ENCODE measurements at places on chromosomes 13 and 19.
A peak's percentile ranks its signal among the peaks of the same experiment; 100 is the strongest.

DNA sequence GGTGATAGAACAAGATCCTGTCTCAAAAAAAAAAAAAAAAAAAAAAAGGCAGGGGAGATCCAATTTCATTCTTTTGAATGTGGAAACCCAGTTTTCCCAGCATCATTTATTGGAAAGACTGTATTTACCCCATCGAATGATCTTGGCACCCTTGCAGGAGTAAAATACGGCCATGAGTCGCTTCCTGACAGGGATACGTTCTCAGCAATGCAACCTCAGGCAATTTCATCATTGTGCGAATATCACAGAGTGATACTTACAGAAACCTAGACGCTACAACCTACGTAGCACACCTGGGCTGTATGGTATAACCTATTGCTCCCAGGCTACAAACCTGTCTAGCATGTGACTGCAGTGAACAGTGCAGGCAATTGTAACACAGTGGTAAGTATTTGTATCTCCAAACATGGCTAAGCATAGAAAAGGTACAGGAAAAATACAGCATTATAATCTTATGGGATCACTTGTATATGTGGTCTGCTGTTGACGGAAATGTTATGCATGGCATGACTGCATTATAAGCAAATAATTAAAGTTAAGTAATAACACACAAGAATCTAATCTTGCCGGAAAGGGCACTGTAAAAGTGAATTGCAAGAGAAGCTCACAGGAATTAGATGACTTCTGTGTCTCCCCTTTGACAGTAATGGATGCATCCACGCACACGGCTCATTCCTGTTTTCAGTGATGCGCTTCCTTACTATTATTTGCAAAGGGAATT lies 24.1 kb downstream of the RFX2 start:
- no peak for DNase-seq

GRCh38 chr19:44792281-44792680 lies 14.6 kb downstream of the CBLC start:
- no peak for DNase-seq

GRCh38 chr13:87426742-87427141 lies 244.4 kb upstream of the SLITRK5 start:
- no peak for DNase-seq

DNA sequence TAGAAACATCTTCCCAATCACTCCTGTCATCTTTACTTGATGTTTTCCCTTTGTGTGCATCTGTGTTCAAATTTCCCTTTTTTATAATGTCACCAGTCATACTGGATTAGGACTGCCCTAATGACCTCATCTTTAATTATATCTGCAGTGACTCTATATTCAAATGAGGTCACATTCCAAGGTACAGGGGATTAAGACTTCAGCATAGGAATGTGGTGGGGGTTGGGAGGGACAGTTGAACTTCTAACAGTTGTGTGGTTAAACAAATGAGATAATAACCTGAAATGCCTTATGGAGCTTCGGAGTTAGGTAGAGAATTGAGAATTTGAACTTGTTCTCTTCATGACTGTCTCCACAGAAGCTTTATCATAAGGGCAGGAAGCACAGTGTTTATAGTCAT lies 23.0 kb downstream of the PAN3 start:
- no peak for DNase-seq

DNA sequence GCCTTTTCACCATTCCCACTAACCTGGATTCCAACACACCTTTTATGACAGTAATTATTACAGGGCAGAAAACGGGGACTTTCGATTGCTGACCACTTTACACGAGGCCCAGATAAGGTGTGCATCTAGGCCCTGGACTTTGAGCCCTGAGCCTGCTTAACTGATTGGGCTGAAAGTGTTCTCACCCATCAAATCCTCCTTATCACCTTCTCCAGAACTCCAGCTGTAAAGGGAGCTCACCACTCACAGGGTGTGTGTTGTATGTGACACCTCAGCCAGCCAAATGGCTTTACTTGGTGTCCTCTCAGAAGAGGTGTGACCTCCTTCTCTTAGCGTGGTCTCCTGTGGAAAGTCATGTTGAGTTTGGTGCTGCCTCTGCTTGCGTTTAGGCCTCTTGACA lies 36.5 kb downstream of the SIPA1L3 start:
- no peak for DNase-seq

DNA sequence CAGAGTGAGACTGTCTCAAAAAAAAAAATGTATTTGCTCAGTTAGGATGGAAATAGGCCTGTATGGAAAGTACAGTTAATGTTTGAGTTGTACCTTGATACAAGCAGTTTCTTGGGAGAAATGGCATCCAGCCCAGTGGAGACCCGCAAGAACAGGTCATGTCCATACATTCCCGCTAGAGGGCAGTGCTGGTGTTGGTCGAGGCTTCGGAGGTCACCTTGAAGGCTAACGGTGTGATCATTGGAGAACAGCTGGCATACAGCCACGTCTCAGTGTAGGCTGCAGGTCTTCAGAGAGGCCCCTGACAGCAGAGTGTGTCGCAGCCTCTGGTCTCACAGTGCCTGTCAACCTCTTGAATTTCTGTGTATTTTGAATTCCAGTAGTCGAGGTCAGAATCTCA lies 7.5 kb downstream of the ZNF610 start:
- DNase-seq, result no peak

DNA sequence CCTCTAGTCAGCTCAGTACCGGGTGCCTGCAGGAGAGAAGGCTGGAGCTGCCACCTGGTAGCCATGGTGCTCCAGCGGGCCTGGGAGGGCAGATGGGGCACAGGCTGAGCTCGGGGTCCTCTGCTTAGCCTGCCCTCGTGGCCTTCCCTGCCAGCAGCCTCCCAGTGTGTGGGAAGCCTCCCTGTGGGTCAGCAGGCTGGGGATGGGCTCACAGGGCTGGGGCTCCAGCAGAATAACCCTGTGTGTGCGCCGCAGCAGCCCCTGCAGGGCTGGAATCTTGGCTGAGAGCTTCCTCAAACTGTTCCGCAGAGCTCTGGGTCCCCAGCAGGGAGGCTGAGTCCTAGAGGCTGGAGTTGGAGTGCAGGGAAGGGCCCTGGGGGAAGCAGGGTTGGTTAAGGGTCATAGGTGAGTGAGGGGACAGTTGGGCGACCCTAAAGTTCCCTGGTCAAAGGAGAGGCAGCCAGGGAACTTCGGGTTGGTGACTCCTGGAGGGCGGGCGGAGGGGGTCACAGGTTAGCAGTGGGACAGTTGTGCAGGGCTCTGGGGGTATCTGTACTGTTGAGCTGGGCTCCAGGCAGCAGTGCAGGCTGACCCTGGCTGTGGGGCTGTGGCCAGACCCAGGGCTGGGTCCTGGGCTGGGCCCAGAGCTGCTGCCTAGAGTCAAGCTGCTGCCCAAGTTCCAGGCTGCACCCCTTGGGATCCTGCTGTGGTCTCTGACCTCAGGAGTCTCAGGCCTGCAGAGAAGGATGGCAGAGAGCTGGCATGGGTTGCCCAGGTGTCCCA lies 14.0 kb downstream of the ARHGAP33 start:
- DNase-seq, result no peak

- DNase-seq, result no peak
Measured at GRCh38 chr19:53962887-53963431, at the start of gene CACNG8. TSS of gene CACNG8 (plus strand) at chr19:53962937.

DNA sequence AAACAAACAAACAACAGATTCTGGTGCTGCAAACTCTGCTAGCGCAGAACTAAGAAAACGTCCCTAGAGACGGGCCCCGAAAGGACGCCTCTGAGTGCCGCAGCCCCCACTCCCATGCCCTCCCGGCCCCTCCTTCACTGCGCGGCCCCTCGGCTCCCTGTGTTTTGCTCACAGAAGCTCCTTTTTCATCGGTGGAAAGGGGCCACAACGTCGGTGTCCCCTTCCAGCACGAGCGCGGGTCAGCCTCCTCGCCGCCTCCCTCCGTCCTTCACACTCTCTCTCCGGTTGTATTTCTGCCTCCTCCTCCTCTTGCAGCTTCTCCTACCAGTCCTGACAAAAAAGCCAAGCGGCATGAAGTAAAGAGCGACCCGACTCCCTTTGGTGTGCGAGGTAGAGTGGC lies 14.8 kb upstream of the F7 start:
- no peak for DNase-seq

- DNase-seq, result no peak
Measured at GRCh38 chr19:31092274-31092673, 257.0 kb downstream of the TSHZ3 start.

GRCh38 chr19:35693835-35694599 lies 10.3 kb upstream of the ZBTB32 start:
- no peak for DNase-seq

- peak; percentile 88 for DNase-seq
Measured at GRCh38 chr13:37492741-37493514, 105.6 kb downstream of the POSTN start.

GRCh38 chr13:47110833-47111240 lies 214.0 kb upstream of the HTR2A start:
- DNase-seq, result no peak

DNA sequence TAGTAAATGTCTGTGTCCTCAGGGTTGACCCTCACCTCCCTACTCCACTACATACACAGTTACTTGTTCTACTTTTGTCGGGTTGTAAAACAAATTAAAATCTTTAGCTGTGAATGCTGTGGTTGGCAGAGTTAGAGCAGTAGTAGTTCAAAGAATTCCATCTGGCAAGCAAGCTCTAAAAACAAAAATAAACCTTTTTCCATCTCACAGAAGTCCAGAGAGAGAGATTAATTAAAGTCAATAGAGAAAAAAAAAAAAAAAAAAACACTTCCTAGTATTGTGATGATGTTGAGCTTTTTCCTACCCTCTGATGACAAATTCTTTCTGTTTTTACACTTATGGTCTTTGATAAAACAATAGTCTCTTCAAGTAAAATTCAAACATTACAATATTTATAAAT lies 338.4 kb downstream of the PCDH17 start:
- DNase-seq, result no peak

DNA sequence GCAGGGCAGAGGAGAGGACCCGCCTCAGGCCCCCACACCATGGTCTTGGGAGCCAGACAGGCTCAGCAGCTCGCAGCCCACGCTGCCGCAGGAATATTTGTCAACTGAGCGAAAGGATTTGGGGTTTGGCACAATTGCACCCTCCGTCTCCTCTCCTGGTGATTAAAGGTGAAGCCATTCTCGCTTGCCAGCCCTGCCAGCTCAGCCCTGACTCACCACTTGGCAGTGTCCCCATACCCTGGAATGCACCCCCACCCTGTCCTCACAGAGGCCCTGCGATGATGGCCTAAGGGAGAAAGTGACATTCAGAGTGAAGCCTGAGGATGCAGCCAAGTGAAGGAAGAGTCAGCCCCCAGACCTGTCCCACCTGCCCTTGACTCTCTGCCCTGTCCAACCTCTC lies 18.8 kb downstream of the CYTH2 start:
- DNase-seq, result peak; percentile 44

GRCh38 chr19:48469934-48470680 lies 938 bp downstream of the CYTH2 start:
- DNase-seq, result no peak

GRCh38 chr13:80688593-80688992 lies 347.7 kb upstream of the SPRY2 start:
- no peak for DNase-seq

DNA sequence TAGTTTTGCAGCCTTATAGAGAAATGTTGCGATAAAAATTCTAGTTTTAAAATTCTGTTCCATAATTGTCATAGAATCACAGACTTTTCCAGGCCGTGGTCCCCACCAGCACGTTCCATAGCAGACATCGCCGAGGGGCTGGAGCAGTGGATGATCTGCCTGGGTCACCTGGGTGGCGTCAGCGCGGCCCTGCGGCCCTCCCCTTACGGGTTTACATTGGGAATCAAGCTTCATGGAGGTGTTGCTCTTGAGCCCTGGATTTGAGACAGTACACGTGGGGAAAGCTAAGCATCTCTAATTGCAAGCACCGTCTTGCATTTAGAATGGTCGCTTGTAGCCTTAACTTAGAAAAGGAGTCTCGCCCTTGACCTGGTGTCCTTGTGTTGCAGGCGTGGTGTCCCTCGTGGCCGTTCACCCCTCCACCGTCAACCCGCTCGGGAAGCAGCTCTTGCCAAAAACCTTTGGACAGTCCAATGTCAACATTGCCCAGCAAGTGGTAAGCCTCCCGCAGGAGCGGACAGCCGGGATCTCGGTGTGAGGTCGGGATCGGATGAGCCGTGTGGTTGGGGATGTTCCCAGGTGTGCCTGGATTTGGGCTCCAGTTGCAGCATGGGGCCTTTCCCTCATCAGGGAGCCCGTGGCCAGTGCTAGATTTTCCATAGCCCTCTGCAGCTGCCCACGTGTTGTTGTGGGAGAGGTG lies 35.1 kb downstream of the ATP4B start:
- no peak for DNase-seq

GRCh38 chr19:18044825-18045304 lies 36.9 kb downstream of the ARRDC2 start:
- peak; percentile 38 for DNase-seq

GRCh38 chr13:48194379-48194754 lies 38.6 kb upstream of the ITM2B start:
- no peak for DNase-seq

DNA sequence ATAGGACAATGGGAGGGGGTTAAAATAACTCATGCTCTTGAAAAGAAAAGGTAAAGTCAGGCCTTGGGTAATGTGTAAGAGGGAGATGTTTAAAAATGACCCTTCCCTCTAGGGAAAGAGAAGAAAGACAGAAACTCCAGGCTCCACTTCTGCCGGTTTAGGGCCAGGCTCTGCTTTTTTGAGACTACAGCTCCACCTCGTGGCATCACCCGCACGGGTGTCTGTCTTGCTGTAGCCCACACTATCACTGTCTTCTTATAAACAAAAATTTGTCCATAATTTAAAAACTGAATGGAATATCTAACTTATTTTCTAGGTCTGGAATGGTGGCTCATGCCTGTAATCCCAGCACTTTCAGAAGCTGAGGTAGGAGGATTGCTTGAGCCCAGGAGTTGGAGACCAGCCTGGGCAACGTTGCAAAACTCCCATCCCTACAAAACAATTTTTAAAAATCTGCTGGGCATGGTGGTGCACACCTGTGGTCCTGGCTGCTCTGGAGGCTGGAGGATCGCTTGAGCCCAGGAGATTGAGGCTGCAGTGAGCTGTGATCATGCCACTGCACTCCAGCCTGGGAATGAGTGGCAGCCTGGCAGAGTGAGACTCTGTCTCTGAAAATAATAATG lies 65.1 kb upstream of the GTF3A start:
- no peak for DNase-seq

DNA sequence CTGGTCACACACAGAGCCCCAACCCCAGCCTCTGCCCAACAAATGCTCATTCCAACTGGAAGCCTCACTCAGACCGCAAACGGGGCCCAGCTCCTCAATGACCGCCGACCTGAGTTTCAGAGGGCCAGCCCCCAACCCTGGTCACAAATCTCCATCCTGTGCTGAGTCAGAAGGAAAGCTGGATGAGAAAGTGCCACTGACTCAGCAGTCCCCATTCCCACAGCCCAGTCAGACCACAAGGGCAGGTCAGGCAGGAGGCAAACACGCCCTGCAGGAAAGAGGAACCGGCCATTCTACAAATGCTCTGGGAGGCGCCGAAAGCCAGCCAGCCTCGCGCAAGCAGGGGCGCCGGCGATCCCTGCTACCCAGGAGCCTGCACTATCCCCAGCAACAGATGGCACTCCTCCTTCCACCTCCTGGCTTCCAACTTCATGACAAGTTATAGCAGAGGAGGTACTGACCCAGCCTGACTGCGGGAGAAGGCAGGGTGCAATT lies 14.1 kb upstream of the PRKD2 start:
- DNase-seq, result peak; percentile 63

DNA sequence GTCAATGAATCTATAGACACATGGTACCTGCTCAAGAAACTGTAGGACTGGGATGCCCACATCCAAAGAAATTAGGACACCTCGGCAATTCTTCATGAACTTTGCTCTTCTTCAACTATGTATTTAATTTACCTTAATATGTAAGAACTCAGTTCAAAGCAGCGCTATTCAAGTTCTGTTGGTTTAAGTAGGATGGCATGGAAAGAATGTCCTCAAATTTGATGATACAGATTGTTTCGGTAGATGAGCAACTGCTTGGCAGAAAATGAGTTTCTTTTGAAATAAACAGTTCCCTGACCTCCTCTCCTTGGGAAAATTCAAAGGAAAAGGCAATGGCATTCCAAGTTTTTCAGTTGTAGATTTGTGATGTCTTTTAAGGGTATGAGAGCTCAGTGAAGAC lies 36.7 kb downstream of the FGF9 start:
- DNase-seq, result no peak
